ENCODE measurements at places on chromosomes 6 and 20.

DNA sequence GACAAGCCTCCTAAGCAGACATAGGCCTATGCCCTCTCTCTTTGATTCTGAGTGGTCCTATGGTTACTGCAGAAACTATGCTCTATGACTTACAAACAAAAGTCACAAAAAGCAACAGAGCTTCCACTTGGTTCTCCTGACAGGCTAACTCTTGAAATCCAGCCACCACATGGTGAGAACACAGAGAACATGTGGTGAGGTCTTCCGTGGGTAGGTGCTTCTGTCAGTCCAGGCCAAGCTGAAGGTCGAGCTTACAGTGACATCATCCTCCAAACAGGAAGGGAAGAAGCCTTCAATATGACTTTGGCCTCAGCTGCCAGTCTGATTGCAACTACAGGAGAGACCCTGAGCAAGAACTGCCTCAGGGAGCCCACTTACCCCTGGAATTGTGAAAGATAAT is 265.5 kb downstream of the TBX18 start:
- no peak for DNase-seq

DNA sequence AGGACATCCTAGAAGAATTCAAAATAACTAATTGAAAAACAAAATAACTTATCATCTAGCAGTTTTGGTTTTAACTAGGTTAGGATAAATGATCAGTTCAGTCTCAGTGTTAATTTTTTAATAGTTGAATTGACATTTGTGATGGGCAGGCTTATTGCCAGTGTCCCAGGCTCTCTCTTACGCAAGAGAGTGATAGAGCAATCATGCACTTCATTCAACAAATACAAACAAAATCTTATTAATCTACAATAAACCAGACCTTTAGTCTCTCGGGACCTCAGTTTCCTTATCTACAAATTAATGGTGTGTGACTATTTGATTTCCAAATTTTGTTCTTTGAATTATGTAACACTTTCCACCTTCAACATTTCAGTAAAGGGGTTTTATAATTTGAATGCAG is 385.9 kb upstream of the JAG1 start:
- no peak for DNase-seq

DNA sequence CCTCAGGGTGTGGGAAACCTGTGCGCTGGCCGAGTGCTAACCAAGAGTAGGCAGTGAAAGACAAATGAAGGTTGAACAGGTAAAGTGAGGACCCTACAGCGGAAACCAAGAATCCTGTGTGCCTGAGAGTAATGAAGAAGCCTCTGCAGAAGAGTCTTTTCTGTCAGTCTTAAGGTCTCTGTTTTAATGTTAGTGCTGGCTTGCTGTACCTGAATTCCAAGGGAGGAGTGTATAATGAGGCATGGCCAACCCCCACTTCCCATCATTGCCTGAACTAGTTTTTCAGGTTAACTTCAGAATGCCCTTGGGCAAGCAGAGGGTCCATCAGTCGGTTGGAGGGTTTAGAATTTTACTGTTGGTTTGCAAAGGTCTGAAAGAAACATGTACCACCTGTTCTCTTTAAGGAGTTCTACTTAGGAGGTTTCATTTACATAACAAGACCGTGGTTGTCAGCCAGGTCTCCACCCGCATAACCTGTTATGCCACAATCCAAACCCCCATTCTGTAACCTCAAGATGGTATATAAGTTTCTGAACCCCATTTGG is 589 bp upstream of the PDCD2 start:
- DNase-seq: no peak

- DNase-seq: no peak
Observed at GRCh38 chr6:36285797-36286196, 15.9 kb downstream of the PNPLA1 start.

- no peak for DNase-seq
Observed at GRCh38 chr6:91142154-91142553, 555.3 kb upstream of the MAP3K7 start.

- DNase-seq: no peak
Observed at GRCh38 chr6:148261470-148261869, 81.2 kb upstream of the SASH1 start.

DNA sequence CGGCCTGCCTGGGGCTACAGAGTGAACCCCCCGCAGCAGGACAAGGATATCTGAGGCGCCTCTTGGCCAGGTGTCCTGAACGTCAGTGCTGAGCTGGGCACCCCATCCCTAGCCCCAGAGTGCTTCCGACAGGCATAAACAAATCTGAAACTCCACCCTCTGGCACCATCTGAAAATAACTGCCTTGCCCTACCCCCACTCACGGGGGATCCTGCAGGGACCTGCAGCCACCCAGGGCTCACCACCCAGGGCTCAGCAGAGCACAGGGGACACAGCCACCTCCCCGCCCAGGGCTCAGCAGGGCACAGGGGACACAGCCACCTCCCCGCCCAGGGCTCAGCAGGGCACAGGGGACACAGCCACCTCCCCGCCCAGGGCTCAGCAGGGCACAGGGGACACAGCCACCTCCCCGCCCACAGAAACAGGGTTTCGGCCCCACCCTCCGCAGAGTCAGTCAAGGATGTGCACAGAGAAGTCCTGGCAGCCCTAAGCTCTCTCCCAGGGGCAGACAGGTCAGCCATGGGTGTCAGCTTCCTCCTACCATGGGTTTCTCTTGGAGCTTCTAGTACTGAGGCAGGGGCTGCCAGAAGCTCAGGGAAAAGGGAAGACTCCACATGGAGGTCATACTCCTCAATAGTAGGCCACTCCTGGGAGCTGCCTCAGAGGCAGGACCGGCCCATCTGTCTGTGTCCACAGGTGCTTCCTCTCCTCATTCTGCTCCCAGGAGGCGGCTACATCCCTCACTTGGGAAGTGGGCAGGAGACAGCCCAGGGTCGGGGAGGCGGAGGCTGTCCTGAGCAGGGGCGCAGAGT is 4.6 kb downstream of the UCKL1 start:
- no peak for DNase-seq

DNA sequence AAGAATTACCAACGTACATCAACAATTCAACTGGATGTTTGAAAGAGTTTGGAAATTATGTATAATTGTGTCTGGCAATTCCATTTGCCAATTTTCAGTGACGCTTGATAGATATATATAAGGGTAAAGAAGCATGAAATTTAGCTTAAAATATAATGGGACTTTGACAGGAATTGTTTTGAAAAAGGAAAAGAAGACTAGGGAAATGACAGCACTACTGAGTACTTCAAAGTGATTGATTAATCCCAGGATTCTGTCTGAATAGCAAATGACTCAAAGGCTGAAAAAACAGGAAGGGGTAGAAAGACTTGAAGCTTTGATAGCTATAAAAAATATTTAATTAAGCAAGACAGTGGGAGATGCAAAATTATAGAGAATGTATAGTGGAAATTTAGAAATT is 200.0 kb downstream of the KHDRBS2 start:
- no peak for DNase-seq

DNA sequence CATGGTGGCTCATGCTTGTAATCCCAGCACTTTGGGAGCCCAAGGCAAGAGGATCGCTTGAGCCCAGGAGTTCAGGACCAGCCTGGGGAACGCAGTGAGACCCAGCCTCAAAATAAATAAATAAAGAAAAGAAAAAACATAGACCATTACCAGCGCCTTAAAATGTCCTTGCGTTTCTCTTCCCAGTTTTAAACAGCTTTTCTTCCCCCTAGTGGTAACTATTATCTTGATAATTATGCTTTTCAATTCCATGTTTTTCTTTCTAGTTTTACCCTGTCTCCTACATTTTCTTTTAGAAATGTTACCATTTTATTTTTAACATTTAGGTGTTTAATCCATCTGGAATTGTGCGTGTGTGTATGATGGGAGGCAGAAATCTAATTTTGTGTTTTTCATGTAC is 24.4 kb downstream of the DNAH8 start:
- DNase-seq: no peak

GRCh38 chr6:61640463-61640862 is 645.6 kb downstream of the KHDRBS2 start:
- DNase-seq: no peak

DNA sequence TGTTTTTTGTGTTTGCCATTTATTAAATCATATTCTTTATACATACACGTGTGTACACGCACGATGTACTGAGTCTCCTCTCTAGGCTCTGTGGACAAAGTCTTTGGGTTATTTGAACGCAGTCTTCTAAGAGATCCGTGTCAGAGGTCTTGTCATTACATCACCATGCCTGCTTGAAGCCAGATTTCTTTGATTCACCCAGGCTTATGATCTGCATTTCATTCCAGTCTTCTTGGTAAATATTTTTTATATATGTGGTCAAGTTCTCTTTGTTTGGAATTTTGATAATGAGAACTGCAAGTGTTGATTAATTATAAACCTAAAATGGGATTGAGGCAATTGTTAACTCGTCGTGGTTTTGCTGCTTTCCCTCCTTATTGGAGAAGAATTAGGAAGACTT is 34.6 kb downstream of the KCNS1 start:
- no peak for DNase-seq

DNA sequence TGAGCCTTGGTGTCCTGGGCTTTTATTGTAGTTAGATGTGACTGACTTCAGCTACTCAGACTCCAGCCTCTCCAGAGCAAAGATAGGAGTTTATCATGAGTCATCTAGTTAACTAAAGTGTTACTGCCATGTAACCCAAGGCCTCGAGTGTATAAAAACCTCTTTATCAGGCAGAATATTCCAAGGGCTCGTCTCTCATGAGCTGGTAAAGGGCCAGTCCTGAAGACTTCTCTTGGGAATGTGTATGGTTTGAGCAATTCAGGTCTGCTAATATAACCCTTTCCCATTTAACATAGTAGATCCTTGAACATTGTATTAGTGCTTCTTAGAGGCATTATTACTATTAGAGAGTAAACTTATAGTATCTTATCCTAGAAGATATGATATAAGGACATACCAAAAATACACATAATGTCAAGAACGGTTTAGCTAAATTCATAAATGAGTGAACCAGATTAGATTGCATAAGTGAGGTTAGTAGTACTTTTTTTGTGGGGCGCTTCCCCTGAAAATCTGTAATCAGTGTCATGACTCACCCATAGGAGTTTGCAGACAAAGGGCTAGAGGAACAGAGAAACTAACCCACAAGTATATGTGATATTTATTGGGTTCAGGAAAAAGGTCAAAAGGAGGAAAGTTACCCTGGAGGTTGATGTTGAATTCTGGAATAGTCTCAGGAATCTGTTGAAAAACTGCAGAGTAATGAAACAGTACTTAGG is 16.0 kb downstream of the DSE start:
- DNase-seq: no peak

DNA sequence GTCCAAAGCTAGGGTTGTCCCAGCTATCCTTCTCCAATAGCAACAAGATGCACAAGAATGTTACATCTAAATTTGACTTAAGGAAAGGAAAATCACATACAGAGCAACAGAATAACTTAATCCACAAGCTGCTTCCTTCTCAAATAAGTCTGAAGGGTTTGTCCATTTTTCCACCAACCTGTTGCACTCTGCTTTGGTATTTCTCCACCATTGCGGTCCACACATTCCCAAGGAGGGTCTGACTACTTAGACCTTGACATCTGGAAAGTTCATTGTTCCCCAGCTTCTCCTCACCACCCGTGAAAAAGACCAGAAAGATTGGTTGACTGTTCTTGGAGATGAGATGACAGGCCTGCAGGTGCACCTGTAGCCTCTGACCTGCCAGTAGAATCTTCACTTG is 72.5 kb downstream of the PDSS2 start:
- DNase-seq: no peak

DNA sequence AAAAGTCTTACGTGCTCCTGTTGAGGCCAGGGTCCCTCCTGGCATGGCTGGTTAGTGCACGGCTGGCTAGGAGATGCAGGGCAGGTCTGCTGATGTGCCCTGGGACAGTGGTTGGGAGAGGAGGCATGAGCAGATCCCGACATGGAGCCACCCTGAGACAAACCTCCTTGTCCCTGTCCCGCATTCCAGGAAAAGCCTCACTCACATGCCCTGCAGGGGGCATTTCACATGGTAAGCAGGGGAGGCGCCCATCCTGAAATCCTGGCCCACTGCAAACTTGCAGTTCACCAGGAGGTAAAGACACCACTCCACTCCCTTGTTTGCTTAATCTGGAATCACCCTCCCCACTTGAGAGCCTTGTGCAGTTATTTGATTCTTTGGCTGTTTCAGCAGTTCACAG is 116.7 kb upstream of the SLC24A3 start:
- DNase-seq: no peak

GRCh38 chr6:72321788-72322187 is 300.1 kb upstream of the KCNQ5 start:
- DNase-seq: no peak

- DNase-seq: no peak
Observed at GRCh38 chr6:89768324-89768723, 51.3 kb downstream of the MDN1 start.

GRCh38 chr6:162562041-162562440 is 165.5 kb downstream of the PRKN start:
- no peak for DNase-seq

GRCh38 chr6:157596886-157597285 is 215.9 kb downstream of the ZDHHC14 start:
- DNase-seq: no peak

- DNase-seq: no peak
Observed at GRCh38 chr6:43838276-43839036, 68.4 kb downstream of the VEGFA start.

GRCh38 chr6:158778005-158778527 is 41.1 kb downstream of the EZR start:
- no peak for DNase-seq

GRCh38 chr20:56111961-56112730 is 106.8 kb upstream of the CBLN4 start:
- no peak for DNase-seq

- DNase-seq: no peak
Observed at GRCh38 chr20:54014293-54014926, 56.0 kb downstream of the BCAS1 start.

- DNase-seq: no peak
Observed at GRCh38 chr6:1179571-1180459, 132.1 kb upstream of the FOXQ1 start.

GRCh38 chr20:53707371-53708055 is 113.9 kb upstream of the ZNF217 start:
- DNase-seq: no peak

- DNase-seq: no peak
Observed at GRCh38 chr20:48406498-48406897, 421.3 kb downstream of the PREX1 start.

- no peak for DNase-seq
Observed at GRCh38 chr20:25256226-25256859, 8.5 kb downstream of the PYGB start.

- no peak for DNase-seq
Observed at GRCh38 chr20:24148372-24148771, 159.8 kb upstream of the GGTLC1 start.

DNA sequence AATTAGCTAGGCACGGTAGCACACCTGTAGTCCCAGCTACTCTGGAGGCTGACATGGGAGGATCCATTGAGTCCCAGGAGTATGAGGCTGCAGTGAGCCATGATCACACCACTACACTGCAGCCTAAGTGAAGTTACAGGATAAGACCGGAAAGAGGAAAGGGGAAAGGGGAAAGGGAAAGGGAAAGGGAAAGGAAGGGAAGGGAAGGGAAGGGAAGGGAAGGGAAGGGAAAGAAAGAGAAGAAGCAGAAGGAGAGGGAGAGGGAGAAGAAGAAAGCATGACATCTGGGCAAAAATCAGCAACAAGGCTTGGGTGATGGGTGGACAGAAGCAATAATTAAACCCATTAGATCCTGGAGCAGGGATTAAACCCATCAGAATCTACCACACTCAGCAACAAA is 101.7 kb upstream of the RAB32 start:
- DNase-seq: no peak

- peak; percentile 83 for DNase-seq
Observed at GRCh38 chr6:148203970-148204369, 138.7 kb upstream of the SASH1 start.

GRCh38 chr6:125154118-125154760 is 666 bp downstream of the TPD52L1 start:
- no peak for DNase-seq

All from central memory CD4-positive, alpha-beta T cell (primary cell).